ENCODE measurements at places on chromosomes 7 and 10.

DNA sequence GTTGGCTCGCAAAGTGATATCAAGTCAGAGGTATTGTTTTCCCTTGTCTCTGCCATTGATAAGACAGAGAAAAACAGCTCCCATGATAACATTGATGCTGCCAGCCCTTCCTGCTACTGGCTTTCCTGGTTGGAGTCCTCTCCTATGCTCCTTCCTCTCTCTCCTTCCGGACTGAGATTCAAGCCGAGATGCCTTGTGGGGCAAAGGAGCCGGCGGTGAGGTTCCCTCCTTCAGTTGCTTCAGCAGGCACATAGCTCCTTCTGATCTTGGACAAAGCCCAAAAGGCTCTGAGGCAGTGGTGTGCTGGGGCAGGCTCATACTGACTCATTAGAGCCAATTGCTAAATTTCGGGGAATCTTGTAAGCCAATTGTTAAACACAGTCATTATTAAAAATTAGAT is 8.8 kb upstream of the ZCCHC24 start:
- DNase-seq = no peak

DNA sequence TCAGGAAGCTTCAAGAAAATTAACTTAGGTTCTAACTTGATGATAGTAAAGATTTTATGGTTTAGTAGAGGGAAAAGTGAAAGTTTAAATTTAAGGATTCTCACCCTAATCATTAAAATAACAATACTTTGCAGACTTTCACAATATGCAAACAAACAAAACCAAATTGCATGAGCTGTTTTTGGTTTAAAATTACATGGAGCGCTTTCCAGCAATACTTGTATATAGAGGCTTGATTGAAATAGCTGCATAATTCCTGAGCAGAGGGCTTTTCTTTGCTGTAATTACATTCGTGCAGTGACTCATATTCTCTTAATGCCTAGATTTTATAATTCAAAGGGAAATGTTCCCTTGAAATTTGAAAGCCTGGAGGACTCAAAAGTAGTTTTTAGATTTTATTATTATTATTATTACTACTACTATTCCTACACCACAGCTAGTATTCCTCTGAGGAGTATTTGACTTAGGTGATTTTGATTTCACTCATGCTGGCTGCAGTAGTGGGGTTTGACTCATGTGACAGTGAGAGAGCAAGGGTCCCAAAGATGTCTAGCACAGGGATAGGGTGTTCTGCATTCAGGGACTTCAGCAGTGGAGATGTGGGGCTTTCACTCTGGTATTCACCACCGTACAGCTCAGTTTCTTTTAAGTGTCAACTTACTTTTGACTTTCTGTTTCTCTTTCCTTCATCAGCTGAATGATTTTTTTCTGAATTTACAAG is 138.1 kb downstream of the ADAM22 start:
- DNase-seq = no peak

GRCh38 chr10:26031300-26031699 is 97.3 kb downstream of the MYO3A start:
- no peak for DNase-seq

DNA sequence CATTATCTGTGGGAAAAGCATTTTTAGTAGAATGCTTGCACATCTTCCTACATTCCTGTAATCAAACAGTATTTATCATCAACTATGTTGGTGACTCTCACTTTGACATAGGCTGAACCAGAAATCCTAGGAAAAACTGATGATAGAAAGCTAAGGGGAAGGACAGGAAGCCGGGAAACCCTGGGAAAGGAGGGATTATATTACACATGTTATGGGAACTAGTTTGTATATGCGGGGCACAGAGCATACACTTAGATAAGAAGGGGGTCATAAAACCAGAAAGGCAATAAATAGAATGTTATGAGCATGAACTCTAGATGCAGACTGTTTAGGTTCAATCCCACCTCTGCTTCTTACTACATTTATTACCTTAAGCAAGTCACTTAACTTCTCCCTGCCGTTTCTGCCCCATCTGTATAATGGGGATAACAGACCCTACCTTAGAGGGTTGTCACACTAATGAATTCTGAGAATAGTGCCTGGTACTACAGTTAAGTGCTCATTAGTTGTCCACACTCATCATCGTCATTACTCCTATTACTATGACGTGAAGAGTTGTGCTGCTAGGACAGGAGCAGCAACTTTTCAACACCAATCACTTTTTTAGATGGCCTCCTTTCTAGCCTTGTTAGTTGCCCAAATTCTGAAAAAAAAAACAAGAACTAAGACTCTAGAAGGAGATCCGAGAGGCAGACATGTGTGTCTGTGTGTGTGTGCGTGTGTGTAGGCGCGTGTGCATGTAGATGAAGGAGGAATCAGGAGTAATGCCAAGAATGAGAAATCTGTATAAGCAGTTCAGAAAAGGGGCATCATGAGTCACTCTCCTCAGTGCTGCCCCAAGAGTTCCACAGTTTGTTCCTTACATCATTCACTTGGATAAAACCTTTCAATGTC is 52.2 kb downstream of the KMT2C start:
- no peak for DNase-seq

DNA sequence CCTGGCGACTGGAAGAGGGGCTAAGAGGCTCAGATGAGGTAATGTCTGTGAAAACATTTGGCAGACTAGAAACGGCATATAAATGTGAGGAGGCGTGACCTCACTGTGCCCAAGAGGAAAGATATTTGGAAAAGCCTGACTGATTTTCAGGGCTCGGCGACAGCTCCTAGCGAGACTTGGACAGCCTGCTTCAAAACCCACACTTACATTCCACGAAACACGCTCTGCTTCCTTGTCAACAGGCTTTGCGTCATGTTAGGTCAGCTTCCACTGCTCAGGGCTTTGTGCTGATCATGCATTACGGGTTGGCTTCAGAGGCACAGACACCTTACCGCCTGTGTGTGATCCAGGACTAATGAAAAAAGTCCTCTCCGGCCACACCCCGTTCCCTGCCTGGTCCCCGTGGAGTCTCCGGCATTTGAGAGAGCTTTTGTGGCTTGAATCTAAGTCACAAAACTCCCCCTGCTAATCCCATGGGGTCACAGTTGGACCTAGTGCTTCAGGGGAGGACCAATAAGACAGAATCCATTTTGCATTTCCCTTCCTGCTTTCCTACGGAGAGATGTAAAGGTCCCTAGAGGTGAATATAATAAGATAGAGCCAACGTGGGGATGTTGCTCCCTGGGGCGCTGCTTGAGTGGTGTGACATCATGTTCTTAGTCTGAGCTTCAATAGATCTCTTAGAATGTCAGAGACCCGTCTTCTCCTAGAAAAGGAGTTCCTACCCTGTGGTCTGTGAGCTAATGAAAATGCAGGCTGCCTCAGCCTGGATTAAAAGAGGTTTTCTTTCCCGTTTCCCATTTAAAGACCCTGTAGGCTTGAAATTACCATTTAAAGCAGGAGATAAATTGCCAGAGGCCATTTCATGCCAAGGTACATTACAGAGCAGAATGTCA is 25.5 kb downstream of the FGFBP3 start:
- DNase-seq = no peak

GRCh38 chr7:127907110-127908040 is 123.9 kb downstream of the LRRC4 start:
- no peak for DNase-seq

DNA sequence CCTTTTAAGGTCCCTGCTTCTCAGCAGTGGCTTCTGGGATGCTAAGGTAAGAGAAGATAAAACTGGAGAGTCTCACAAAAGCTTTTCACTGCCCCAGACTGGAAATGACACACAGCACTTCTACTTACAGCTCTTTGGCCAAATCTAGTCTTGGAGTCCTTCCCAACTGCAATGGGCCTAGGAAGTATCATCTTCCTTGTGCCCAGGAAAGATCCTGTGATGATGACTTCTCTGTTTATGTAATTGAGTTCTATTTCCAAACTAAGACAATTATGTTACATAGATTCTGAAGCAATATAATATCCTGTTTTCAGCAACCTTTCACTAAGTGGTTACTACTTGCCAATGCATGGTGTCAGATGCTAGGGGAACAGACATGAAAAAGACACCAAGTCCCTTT is 234.1 kb downstream of the PTEN start:
- no peak for DNase-seq

DNA sequence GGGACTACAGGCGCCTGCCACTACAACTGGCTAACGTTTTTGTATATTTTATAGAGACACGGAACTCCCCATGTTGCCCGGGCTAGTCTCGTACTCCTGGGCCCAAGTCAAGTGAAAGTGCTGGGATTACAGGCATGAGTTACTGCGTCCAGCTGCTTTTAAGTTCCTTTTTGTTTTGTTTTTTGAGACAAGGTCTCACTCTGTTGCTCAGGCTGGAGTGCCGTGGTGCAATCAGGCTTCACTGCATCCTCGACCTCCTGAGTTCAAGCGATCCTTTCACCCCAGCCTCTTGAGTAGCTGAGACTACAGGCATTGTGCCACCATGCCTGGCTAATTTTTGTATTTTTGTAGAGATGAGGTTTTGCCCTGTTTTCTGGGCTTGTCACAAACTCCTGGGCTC is 155.0 kb downstream of the GALNT17 start:
- no peak for DNase-seq

GRCh38 chr7:114859477-114859876 is 62.4 kb upstream of the MDFIC start:
- DNase-seq = no peak

- DNase-seq = no peak
These were observed 20.5 kb downstream of the ANKRD16 start for GRCh38 chr10:5869156-5869555.

DNA sequence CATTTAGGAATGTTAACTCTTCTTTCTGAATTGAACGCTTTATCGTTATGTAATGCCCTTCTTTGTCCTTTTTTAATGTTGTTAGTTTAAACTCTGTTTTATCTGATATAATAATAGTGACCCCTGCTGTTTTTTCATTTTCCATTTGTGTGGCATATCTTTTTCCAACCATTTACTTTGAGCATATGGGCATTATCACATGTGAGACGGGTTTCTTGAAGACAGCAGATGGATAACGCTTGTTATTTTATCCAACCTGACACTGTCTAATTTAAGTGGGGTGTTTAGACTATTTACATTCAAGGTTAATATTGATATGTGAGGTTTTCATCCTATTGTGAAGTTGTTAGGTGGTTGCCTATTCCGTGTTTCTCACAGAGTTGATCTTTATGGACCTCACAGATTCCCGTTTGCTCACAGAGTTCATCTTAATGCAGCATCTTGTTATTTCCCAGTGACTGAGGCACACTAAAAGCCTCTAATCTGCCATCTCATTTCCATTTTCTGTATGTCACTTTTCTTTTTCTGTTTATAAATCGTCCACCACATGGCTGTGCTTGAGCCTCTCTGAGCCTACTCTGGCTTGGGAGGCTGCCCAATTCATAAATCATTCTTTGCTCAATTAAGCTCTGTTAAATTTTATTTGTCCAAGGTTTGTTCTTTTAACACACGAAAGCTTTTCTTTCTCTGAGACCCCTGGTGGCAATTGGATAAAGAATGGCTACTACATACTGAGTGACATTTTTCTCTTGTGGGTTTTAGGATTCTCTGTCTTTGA is 286.2 kb downstream of the HTR7 start:
- no peak for DNase-seq

- DNase-seq = no peak
These were observed 367.6 kb upstream of the MGMT start for GRCh38 chr10:129099486-129099885.

DNA sequence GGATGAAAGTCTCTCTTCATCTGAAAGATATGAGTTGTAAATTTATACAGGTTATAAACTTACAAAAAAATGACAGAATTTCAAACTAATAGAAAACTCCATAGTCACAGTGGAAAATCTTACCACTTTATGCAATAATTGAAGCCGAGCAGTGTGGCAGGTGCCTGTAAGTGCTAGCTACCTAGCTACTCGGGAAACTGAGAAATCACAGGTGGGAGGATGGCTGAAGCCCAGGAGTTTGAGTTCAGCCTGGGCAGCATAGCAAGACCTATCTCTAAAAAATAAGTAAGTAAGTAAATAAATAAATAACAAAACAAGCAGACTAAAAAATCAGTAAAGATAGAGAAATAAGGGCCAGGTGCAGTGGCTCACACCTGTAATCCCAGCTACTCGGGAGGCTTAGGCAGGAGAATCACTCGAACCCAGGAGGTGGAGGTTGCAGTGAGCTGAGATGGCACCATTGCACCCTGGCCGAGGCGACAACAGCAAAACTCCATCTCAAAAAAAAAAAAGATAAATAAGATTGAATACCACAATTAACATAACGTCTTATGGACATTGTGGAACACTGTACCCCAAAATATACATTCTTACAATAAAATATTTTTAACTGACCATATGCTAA is 61.9 kb downstream of the TRIM24 start:
- no peak for DNase-seq

DNA sequence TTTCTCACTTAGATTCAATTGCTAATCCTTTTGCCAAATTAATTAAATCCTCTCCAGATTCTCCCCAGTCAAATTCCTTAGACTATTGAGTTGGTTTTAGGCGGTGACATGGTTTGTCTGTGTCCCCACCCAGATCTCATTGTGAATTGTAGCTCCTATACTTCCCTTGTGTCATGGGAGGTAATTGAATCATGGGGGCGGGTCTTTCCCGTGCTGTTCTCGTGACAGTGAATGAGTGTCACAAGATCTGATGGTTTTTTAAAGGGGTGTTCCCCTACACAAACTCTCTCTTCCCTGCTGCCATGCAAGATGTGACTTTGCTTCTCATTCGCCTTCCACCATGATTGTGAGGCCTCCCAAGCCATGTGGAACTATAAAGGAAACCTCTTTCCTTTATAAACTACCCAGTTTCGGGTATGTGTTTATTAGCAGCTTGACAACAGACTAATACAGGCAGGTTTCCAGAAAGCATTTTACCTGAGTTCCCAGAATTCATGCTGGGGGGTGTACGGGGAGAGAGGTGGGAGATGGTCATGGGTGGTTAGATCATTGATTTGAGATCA is 44.7 kb upstream of the GARS1 start:
- no peak for DNase-seq

DNA sequence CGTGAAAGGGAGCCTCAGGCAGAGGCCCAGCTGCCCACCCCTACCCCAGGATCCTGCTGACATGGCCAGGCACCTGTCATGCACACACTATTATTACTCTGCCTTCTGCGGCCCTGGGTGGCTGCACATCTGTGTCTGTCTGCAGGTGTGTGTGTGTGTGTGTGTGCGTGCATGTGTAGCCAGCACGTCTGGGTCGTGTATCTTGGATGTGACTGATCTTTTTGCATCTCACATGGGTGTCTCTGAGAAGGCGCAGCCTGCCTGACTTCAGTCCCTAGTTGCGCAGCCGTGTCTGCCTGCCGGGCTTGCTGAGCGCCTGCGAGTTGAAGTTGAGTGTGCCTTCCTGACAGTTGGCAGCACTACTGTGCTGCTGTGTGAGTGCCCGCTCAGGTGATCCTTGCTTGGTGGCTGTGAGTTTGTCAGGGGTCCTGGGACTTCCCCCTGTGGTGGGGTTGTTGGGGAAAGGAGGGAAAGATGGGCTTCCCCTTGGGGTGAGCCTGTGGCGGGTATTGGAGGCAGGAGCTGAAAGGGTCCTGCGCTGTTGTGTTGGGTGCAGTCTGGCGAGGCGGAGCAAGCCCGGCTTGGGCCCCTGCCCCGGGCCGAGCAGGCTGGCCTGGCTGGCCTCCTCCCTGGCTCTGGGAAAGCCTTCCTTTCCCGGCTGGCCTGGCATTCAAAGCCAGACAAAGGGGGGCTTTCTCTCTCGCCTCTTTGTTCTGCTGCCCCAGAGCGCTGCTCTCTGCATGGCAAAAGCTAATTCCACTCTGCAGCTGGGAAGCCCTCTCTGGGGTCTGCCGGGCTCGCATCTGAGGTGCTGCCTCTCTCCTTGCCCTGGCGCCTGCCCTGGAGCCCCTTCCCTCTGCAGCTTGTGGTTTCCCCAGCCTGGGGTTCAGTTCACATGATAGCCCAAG is 4.9 kb downstream of the TRIM8 start:
- DNase-seq = no peak

- DNase-seq = no peak
These were observed 3.2 kb downstream of the MMS19 start for GRCh38 chr10:97494863-97495506.
